AG04449 (cell line): ENCODE measurements at places on chromosomes 2 and 18.

- no peak for DNase-seq
Measured at GRCh38 chr2:44388877-44389276, 27.1 kb downstream of the CAMKMT start.

- DNase-seq = no peak
Measured at GRCh38 chr2:206392118-206392517, 51.2 kb upstream of the ADAM23 start.

DNA sequence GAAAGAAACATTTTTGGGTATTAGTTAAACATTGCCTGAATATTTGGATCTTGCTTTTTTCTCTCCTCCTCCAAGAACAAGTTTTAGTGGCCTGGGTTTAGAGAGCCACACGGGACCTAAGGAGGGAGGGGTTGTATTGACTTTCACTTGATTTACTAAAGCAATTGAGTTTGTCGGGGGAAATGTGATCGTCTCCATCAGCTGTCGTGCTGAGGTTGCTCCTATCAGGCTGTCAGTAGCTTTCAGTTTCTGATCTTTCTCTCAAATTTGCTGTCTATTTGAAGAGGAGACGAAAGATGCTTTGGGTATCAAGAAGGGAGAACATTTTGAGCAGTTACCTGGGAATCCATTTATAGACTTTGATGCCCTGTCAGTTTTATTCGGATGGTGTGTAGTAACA, 106.0 kb downstream of the SETBP1 start:
- no peak for DNase-seq

DNA sequence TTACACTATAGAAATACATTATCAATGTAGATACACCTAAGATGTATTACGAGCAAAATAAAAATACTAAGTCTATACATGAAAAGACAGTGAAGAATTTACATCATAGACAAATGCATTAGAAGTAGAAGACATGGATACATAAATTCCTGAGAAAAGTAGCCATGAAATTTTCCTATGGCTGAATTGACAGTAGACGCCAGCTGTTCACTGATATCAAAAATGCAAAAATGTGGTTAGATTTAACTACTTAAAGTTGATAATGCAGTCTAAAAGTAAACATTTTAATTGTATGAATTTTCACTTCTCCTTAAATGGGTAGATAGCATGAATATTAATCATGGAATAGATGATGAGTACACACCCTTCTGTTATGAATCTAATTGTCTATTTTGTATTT, 350.9 kb downstream of the ARHGAP15 start:
- no peak for DNase-seq

- no peak for DNase-seq
Measured at GRCh38 chr2:166181813-166182154, 54.0 kb upstream of the SCN1A start.

DNA sequence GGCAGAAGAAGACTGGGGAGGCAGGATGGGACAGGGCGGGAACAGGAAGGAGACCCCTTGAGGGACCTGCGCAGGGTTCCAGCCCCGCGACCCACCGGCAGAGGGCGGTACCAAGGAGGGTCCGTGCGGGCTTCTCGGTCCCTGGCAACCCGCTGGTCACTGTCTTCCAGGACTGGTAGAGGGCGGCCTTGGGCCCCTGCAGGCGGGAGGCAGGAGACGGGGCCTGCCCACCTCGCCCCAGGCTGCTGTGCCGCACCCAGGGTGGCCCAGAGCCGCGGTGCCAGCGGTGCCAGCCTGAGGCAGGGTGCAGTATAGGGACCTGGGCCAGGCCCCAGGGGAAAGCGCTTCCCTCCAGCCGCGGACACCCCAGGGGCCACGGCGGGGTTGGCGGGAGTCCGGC, 34.5 kb downstream of the NEURL3 start:
- no peak for DNase-seq

DNA sequence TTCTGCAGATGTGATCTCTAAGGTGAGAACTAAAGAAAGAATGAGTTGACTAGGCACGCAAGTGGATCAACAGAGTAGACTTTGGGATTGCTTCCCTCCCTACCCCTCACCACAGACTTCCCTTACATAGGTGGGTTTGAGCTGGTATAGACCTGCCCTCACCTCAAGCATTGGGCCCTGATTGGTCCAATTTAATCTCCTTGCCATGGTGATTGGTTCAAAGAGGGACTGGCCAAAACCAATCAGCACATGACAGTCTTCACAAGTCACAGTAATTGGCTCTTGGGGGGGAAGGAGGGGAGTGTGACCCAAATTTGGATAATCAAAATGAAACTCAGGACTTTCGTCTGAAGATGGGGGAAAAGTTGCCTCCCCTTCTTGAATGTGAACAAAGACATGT, 36.6 kb upstream of the LNPK start:
- no peak for DNase-seq
